Stimulated activated CD4-positive, alpha-beta T cell treated with anti-CD3 and anti-CD28 coated beads, TNF-alpha, amount 100 ng/mL, for 1 hour (primary cell): ENCODE measurements at places on chromosomes 5 and 9.

GRCh38 chr5:161042443-161042842 lies 190.4 kb upstream of the ATP10B start:
- DNase-seq = no peak

DNA sequence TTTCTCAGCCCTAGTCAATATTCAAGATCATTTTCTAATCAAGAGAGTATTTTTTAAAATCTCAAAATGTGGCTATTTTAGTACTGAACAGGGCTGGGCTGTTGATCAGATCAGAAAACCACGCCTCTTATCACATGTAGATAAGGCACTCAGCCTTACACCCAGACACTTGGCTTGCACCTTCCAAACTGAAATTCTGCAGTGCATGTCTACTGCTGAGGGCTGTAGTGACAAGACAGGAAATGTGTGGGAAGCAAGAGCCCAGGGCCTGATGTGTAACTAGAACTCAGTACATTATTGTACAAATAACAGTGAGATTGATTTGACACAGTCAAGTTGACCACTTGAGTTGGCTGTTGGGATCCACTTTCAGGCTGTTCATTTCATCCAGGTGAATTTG lies 48.6 kb downstream of the UBE2QL1 start:
- DNase-seq = no peak

DNA sequence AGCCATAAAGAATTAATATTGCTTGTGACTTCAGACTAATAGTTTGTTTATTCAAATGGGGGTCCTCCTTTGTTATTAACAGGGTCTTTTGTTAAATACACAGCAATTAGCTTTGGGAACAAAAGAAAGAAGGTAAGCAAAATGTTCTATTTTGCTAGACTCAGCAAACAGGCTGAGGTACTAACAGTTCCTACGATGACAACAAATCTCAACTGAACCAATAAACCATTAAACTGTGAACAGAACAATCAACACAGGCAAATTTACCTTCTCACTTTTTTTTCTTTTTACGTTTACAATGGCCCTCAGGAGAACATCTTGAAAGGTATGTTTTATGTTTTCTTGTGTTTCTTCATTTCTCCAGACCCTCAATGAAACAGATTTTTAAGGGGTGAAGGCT lies 207.2 kb downstream of the NFIB start:
- no peak for DNase-seq

DNA sequence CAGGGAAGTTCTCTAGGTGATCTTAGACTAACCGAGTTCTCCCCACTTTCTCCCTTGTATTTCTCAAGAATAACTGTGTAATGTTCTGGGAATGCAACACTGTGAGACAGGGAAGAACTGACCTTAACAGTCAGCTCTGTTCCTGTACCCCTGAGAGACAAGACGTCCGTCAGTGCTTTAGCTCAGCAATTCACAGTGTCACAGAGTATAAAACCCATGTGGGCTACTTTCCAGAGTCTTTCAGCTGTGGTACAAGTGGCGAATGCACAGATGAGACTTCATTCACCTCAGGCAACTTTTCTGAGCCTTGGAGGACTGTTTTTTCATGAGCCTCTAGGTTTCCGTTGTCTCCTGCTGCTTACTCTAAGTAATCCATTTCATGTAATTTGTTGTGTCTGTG lies 458.8 kb downstream of the SPATA31D1 start:
- DNase-seq = no peak

DNA sequence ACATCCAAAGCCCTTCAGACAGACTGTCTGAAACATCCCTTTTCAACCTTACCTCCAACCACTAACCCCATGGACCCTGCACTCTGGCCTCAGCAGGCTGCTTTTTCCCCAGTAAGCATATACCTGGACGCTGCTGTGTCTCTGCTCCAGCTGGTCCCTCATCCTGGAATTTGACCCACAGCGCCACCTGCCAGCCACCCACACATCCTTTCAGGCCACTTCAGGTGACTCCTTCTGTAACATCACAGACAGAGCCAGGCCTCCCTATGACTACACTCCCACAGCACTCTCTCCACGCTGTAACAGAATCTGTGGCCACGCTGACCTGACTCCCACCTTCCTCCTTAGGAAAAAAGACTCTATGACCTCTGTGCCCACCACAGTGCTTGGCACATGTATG lies 3.4 kb downstream of the MGAT1 start:
- DNase-seq = no peak

DNA sequence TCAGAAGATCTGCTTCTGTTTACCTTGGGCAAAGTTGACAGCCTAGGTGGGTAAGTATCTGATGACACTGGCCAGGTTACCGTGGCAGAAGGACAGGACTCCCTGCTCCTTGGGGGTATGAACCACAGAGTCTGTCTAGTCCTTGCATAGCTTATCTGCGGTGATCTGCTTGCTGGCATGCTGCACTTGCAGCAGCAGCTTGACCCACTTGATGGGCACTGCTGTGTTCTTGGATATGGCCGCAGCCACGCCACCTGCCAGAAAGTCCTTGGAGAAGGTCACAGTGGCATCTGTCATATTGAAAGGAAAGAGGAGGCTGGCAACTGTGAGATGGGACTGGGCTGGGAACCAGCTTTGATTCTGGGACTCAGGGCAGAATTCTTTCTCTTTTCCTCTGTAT lies 35.9 kb upstream of the POC5 start:
- no peak for DNase-seq
